ENCODE measurements at places on chromosomes 11 and 22.

DNA sequence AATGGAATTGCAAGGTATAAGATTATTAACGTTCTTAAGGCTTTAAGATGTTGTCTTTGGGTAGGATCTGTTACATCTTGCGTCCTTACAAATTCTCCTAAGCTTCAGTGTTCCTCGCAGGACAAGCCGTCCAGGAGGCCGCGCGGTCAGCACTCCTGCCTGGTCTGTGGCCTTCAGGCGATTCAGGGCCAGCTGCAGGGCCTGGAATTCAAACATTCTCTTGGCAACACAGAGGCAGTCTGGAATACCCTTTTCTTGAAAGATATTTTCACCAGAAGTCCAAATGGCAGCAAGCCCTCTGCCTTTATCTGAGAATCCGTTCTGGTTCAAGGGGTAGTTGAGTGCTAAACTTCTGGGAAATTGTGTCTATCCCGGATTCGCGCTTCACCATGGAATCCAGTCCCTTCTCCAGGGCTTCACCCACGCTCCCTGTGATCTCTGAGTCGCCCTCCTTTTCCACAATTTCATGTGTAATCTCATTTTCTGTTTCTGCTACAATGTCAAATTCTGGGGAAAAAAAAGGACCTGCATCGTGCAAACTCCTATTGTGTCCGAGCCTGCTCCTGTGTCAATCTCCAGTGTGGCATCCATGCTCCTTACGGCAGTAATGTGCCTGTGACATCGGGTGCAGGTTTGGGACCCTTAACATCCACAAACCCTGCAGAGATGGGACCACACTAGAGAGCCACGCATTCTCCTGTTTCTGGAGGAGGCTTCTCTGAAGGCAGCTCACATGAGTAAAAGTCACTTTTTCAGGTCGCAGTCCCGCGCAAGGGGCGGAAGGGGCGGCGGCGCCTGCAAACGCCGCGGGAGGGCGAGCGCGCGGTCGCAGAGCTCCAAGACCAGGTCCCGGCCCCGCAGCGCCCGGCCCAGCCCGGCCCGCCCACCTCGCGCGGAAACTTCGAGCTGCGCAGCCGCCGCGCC, 25.4 kb upstream of the SORL1 start:
- DNase-seq: peak; percentile 71

DNA sequence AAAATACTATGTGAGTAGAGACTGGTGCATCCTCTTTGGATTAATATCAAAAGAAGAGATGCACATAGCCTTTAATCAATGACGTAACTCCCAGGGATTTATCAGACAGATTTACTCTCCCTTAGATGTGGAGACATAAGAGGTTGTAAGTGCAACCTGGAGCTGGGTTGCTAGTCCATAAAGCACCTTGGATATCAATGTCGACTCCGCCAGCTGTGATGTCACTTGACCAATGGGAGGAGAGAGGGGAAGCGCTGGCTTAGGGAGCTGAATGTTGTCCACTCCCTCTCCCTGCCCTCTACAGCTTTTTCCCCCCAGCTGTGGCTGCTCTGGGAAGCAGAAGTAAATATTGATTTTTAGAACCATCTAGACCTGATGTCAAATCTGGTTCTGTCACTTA, 28.9 kb upstream of the TMEM86A start:
- DNase-seq: no peak

DNA sequence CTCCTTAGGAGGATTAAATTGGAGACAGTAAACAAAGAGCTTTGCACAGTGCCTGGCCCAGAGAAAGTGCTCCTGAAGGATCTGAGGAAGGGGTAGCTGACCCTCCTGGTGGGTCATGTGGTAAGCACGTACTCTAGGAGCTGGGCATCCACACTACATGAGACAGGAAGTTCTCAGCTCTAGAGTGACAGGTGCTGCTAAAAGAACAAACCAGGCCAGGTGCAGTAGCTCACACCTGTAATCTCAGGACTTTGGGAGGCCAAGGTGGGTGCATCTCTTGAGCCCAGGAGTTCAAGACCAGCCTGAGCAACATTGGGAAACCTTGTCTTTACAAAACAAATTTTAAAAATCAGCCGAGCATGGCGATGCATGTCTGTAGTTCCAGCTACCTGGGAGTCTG, 13.1 kb downstream of the SLC43A1 start:
- DNase-seq: no peak

DNA sequence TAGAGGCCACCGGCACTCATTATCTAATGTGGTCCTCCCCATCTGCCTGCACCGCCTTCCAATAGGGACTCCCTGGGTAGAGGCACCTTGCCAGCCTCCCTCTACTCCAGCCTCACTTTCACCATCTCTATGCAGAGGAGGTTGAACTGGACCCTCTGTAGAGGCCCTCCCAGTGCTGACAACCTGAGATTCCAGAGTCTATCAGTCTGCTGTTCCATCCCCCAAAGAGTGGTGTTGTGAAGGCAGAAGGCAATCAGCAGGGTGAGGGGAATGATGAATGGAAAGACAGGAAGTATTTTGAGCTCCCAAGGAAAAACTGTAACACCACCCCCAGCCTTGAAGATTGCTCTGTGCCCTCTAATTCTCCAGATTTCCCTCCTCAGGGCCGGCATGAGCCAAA, 77.9 kb downstream of the THAP12 start:
- no peak for DNase-seq

DNA sequence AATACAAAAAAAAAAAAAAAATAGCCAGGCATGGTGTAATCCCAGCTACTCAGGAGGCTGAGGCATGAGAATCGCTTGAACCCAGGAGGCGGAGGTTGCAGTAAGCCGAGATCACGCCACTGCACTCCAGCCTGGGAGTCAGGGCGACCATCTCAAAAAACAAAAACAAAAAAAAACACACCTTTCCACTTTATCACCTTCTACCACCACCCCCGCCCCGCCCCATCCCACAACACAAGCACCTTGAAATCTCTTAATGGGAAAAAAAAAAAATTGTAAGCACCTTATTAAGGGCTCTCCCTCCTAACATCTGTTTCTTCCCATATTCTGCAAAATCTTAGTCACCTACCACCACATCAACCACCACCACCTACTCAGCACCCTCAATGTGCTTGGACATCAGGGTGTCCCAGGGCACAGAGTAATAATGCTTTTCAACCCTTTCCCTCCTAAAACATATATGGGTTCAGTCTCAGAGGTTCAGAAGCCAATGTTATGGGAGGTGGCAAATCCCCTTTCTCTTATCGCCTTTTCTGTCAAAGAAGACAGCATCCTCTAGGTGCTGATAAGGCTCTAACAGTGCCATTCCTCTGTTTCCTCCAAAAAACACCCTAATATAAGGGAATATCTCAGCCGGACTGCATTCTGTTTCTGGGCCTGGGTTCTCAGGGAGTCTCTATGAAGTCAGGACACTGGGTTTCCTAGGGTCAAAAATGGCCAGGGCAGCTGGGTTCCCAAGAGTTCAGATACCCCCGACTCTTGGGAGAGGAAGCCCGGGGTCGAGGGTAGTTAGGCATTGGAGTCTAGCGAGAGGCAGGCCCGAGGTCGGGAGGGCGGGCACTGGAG, 718 bp downstream of the INTS5 start:
- DNase-seq: no peak

- no peak for DNase-seq
Measured at GRCh38 chr11:96090711-96091110, 166.8 kb upstream of the MTMR2 start.

- DNase-seq: no peak
Measured at GRCh38 chr11:63371396-63371795, 1.8 kb downstream of the SLC22A9 start.

DNA sequence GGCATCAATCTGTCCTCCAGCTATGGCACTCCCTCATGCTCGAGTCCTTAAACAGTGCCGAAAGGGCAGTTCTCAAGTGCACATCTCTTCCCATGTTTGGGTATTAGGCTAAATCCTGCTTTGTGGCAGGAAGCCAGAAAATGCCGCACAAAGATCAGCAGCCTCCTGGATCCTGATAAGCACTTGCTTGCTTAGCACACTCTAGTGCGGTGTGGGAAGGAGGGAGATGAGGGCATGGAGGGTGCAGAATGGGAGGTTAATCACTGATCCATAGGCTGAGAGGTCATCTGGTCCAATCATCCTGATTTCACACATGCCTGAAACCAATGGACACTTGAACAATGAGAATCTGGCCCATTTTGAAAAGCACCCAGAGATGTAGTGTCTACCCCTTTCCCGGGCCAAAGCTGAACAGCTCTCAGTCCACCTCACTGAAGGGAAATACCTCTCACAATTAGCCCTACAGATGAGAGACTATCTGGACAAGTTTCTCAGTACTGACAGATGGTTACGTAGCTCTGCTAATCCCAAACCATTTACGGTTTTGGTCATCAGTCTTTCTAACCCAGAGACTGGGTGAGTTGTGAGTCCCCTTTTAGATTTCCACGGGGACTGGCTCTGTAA, 29.8 kb upstream of the CHRM4 start:
- DNase-seq: no peak

GRCh38 chr11:65338676-65339075, 5.0 kb downstream of the DPF2 start:
- DNase-seq: no peak

DNA sequence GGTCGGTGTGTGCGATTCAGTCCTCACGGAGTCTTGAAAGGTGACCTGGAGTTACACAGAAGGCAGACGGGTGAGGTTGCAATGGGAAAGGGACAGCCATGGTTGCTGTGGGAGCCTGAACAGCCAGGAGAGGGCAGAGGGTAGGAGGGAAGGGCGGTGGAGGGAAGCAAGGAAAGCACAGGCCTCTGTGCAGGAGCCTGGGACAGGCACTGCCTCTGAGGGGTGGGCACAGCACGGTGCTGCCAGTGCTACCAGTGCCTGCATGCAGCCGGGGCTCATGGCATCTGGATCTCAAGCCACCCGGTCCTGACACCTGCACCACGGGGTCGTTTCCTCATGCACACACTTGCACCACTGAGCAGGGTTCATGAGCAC, 401.0 kb downstream of the TBC1D22A start:
- no peak for DNase-seq

GRCh38 chr11:133081020-133081419, 451.3 kb downstream of the OPCML start:
- no peak for DNase-seq

DNA sequence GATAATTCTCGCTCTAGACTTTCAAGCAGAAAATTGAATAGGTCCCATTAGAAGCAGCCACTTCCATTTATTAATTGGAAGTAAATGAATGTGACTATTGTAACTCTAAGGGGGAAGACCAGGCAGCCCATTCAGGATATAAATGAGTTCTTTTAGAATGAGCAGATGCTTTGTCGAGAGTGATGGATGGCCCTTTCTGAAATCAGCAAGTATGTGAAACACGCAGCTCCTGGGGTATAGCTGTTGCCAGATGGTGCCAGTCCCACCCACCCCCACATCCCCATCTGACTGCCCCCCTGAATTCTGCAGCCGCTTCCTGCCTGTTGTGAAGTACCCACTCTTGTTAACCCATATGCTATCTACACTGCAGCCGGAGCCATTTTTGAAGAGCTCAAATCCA, 3.7 kb downstream of the SLC15A3 start:
- DNase-seq: no peak

- no peak for DNase-seq
Measured at GRCh38 chr22:49155770-49156580, 671.7 kb downstream of the BRD1 start.

DNA sequence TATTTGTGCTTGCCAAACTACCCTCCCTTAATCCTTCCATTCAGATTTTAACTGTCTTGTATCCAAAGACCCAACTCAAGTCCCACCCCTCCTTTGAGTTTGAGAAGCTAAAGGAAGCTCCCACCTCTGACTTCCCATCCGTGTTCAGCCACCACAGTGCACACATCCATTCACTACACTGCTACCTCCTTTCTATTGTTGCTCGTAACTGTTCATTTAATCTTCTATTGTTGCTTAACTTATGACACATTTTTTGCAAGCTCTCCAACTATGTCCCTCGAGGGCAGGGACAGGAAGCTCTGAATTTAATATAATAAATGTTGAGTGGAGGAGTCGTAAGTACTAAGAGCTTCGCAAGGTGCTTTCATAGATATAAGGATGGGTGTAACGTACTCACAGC, 10.4 kb downstream of the LARGE1 start:
- DNase-seq: no peak

DNA sequence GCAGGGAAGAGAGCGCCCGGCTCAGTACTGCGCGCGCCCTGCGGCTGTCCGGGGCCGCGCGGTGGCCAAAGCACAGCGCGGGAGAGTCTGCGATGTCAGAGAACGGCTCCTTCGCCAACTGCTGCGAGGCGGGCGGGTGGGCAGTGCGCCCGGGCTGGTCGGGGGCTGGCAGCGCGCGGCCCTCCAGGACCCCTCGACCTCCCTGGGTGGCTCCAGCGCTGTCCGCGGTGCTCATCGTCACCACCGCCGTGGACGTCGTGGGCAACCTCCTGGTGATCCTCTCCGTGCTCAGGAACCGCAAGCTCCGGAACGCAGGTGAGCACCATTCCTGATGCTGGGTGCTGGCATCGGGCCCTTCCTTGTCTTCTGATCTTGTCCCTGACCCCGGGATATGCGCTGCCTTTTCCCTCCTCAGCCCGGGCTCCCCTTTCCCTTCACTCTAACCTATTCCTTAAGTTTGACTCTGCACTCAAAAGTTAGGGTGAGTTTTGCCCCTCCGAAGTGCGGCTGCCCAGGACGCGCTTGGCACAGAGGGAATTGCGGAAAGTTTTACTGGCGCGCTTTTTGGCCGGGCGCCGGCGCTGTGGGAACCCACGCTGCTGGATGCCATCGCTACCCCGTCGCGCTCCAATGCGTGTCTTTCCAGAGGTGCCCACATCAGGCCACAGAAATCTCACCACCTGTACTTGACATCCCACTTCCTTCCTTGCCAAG, at the start of gene MTNR1B:
MTNR1B (plus strand) TSS at position 18 of the 714 bp plus-strand sequence; CDS start at position 93, 75 bp downstream.
- DNase-seq: no peak

- no peak for DNase-seq
Measured at GRCh38 chr11:20003351-20003750, 156.9 kb downstream of the DBX1 start.

DNA sequence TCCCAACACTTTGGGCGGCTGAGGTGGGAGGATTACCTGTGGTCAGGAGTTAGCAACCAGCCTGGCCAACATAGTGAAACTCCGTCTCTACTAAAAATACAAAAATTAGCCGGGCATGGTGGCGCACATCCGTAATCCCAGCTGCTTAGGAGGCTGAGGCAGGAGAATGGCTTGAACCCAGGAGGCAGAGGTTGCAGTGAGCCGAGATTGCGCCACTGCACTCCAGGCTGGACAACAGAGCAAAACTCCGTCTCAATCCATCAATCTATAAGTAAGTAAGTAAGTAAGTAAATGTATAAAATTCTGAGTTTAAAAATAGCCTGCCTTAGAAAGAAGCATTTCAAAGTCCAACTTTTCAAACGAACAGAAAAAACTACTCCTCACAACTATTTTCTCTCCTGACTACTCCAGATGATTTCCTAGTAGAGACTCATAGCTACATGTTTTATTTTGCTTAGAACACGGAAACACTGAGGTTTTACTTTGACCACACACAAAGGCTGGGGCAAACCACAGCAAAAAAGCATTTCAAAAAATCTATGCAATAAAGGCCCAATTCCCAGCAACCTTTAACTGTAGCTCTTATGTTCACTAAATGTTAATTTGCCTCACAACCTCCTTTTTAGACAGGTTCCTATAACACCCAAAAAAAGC, 16.3 kb downstream of the SPTY2D1 start:
- DNase-seq: no peak

All from Right ventricle myocardium superior (tissue), 1 donor.